ENCODE measurements at places on chromosomes 11 and 22.

DNA sequence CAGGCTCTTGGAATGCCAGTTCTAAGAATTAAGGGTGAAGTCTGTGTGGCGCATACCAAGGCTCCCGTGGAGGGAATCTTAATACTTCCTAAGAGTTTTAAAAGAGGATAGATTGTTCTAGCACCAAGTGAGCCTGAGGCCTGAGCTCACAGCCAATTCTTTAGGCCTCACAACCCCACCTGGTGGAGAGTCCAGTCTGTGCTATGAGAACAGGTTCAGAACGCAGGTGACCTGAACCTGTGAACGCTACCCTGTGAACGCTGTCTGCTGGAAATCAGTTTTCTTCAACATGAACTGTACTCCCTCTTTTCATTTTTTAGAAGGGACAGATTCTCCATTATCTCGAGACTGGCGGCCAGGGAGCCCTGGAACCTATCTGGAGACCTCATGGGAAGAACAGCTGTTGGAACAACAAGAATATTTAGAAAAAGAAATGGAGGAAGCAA is 43.2 kb upstream of the DLAT start:
- no peak for DNase-seq

- no peak for DNase-seq
Measured at GRCh38 chr11:131077340-131077739, 161.1 kb upstream of the SNX19 start.

DNA sequence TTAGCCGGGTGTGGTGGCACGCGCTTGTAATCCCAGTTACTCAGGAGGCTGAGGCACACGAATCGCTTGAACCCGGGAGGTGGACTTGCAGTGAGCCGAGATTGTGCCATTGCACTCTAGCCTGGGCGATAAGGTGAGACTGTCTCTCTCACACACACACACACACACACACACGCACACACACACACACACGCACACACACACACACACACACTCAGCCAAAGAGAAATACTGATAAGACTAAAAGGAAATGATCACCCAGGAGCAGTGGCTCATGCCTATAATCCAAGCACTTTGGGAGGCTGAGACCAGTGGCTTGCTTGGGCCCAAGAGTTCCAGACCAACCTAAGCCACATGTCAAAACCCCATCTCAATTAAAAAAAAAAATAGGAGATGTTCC is 20.8 kb downstream of the HSPA8 start:
- DNase-seq, result no peak

DNA sequence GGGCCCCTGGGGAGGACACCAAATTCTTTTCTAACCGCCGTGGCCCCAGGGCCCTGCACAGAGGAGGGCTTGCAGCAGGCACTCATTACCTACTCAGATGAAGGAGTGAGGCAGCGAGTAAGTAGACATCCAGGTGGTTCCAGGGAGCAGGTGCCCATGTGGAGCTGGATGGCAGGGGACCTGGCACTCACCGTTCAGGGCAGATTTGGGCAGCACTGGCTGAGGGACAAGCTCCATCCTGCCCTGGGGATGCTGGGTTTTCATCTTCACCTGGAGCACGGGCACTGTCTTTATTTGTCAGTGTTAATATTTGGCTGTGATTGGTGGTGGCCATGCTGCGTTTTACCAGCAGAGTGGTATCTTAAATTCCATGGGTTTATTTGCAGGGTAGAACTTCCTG is 1182.7 kb downstream of the BRD1 start:
- no peak for DNase-seq

GRCh38 chr11:61752117-61752924 is at the start of gene MYRF:
TSS of gene MYRF (plus strand) at chr11:61752636. CDS start at chr11:61752745, 109 bp downstream.
- DNase-seq, result no peak

GRCh38 chr11:82826526-82826925 is 73.7 kb downstream of the PRCP start:
- DNase-seq, result no peak

GRCh38 chr11:117145393-117145761 is 1.3 kb downstream of the PAFAH1B2 start:
- no peak for DNase-seq

GRCh38 chr11:110454609-110455008 is 24.9 kb downstream of the FDX1 start:
- DNase-seq, result no peak

DNA sequence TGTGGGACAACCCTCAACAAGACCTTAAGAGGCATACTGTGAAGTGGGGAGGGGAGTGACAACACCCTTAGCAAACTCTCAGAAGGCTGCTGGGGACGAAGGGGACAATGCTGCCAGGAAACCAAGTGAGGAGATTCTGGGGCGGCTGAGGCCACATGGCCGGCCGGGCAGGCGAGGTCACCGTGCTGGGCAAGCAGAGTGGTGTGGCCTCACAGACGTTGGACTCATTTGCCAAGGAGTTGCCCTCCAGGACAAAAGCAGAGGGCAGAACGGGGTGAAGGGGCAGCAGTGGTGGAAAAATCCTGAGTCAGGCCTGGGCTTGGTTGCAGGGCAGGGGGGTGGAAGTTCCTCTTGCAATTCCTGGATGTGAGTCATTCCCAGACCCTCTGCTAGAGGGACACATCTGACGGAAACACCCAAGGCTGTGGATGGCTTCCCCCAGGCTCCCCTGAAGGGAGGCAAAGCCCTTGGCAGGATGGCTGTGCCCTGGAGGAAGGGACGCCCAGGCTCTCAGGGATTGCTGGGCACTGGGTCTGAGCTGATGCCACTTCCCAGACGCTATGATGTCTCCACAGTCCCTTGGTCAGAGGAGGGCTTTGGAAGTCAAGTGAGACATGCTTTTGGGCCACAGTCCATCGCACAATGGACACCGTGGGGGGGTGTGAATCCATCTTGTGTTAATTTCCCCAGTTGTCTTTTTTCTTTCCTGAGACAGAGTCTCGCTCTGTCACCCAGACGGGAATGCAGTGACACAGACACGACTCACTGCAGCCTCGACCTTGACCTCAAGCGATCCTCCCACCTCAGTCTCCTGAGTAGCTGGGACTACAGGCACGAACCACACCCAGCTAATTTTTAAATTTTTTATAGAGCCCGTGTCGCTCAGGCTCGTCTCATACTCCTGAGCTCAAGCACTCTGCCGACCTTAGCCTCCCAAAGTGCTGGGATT is 16.2 kb upstream of the SHANK3 start:
- no peak for DNase-seq

- no peak for DNase-seq
Measured at GRCh38 chr22:41777749-41778425, 22.6 kb upstream of the CCDC134 start.

DNA sequence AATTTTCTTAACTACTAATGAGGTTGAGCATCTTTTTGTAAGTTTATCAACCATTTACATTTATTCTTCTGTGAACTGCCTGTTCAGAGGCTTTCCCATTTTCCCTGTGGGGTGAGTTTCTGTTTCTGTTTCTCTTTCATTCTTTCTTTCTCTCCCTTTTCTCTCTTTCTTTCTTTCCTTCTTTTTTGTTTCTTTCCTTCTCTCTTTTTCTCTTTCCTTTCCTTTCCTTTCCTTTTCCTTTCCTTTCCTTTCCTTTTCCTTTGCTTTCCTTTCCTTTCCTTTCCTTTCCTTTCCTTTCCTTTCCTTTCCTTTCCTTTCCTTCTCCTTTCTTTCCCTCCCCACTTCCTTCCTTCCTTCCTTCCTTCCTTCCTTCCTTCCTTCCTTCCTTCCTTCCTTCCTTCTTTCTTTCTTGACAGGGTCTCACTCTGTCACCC is 8.0 kb upstream of the ZBED5 start:
- DNase-seq, result no peak

DNA sequence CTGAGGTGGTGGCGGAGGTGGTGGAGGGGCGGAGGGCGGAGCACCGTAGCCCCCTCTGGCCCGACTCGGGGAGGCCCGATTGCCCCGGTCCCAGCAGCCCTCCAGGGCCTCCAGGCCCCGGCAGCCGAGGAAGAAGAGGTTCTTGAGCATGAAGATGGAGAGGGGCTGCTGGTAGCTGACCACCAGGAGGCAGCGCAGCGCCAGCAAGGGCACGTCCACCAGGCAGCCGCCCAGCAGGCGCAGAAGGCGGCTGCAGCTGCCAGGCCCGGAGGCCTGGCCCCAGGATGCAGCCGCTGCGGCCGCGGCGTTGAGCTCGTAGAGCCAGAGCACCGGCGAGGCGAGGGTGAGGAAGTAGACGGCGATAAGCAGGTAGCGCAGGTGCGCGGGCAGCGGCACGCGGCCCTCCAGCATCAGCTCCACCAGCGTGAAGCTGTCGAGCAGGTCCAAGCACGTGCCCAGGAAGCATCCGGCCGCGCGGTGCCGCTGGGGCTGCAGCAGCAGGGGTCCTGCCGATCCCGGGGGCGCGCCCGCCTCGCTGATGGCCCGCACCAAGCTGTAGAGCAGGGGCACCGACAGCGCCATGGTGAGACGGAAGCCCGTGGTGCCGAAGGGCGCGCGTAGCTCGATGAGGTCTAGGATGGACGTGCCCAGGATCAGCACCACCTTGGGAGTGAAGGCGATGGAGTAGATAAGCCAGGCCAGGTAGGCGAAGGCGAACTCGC is 1.5 kb downstream of the TMEM121B start:
- DNase-seq, result no peak

- no peak for DNase-seq
Measured at GRCh38 chr22:35409783-35410662, 10.1 kb downstream of the MCM5 start.

- no peak for DNase-seq
Measured at GRCh38 chr11:3920148-3920852, 64.8 kb downstream of the STIM1 start.

- no peak for DNase-seq
Measured at GRCh38 chr11:66815646-66816045, 27.6 kb upstream of the RCE1 start.

GRCh38 chr11:133414506-133414905 is 117.8 kb downstream of the OPCML start:
- DNase-seq, result no peak

GRCh38 chr11:47448566-47449427 is at the start of gene RAPSN:
TSS of gene RAPSN (minus strand) at chr11:47449136. CDS start at chr11:47448964, 172 bp downstream.
- DNase-seq, result no peak

- no peak for DNase-seq
Measured at GRCh38 chr11:15594607-15595006, 479.9 kb downstream of the INSC start.

DNA sequence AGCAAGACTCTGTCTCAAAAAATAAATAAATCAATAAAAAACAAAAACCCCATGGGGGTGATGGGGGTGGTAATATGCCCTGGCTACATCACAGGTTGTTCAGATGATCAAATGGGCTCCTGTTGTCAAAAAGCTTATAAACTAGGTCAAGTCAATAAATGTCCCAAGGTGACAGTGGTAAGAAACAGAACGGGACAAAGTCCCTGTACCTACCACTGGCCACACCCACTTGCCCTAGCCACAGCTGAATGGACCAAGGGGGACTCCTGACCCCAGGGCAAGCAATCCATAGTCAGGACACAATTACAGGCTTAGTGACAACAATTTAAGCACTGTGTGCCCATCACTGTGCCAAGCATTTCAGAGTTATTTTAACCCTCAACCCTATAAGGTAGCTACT is 6.0 kb downstream of the NAGA start:
- DNase-seq, result no peak

- DNase-seq, result no peak
Measured at GRCh38 chr11:44475114-44475686, 90.3 kb upstream of the CD82 start.

DNA sequence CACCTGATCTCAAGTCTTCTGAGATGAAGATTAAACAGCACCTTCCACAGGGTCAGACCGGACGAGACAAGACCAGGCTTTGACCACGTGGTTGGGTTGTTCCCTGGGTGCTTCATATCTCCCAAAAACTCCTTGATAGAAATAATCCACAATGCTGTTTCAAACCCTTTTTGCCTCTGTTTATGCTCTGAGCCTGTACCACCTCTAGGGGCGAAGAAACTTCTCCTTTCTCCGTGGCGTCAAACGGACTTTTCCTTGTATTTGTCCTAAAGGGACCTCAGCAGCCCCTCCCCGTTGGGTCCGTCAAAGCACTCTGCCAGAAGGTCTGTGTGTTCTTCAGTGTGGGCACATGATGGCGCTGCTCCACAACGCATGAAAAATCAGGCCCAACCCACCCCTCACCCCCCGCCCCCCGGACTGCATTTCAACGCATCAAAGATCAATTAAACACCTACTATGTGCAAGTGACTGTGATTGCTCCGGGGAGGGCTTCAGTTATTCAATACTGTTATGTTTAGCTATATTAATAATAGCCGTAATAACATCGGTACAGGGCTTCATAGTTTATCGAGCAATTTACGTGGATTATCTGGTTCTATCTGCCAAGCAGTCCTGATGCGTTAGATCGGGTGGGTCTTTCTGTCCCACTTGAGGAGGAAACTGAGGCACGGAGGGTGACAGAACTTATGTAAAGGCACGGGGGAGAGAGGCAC is 17.3 kb upstream of the EIF3D start:
- no peak for DNase-seq

- no peak for DNase-seq
Measured at GRCh38 chr11:115377882-115378296, 126.3 kb downstream of the CADM1 start.

DNA sequence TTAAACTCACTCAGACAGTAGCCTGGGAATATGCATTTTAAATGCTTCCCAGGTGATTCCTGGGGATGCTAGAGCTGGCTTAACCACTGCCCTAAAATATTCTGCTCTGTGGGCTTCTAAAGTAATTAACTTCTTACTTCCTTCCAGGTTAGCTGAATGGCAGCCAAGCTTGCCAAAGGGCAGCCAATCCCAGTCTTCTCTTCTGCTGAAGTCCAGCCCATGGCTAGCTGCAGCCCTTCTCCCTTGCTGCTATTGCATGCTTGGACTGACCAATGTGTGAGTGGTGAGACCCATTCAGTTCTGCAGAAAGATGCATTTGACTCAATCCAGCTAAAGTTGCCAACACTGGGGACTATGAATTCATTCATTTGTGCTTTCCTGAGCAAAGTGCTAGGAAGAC is 411.9 kb downstream of the SOX6 start:
- no peak for DNase-seq

DNA sequence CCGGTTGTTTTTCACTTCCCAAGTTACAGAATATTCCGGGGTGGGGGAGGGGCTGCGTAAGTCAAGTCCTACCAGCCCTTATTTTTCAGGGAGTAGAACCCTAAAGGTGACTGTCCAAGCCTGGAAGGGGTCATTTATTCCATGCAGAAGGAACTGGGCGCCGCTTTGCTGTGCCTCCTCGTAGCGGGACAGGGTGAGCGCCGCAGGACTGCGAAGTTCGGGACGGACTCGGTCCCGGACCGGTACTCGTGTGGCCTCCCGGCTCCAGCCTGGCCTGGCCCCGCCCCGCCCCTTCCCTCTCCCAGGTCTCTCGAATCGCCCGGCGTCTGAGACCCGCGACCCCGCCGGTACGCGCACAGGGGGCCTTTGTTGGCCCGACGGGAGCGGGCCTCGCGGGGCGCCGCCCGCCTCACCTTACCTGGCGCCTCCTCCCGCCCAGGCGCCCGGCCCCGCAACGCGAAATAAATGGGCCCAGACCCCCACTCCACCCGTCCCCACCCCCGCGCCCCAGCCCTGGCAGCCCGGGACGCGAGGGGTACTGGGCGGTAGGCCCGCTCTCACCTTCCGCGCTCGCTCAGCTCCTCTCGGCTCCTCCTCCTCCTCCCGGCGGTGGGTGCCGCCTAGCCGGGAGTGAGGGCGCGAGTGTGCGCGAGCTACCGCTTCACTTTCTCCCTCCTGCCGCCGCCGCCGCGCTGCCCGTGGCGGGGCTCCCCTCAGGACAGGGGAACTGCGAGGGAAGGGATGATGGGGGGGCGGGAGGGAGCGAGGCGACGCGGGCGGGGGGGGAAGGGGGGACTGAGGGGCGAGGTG is 698 bp downstream of the PAK1 start:
- no peak for DNase-seq
